Smooth muscle cell of trachea (primary cell): ENCODE measurements at places on chromosomes 1 and 21. TPM values are rescaled to one million over a fixed set of nuclear protein-coding genes. Genes with fewer than 3 reads are reported as not detected.

The MCOLN3 gene
- 5.8 and 6.1 TPM in 2 replicates for total RNA-seq

The SLC26A9 gene
- not detected in 2 replicates for total RNA-seq

The SEC16B gene
- 3.1 and 8.9 TPM in 2 replicates for total RNA-seq

The EPHA2 gene
- total RNA-seq: 4.2 and 10.1 TPM in 2 replicates

The FOXO6 gene
- total RNA-seq: not detected in 2 replicates

The NR0B2 gene
- not detected in 2 replicates for total RNA-seq

The BARHL2 gene
- not detected in 2 replicates for total RNA-seq

The ATXN7L2 gene
- 1.7 and 3.3 TPM in 2 replicates for total RNA-seq

The USP21 gene
- total RNA-seq: 10.9 and 12.6 TPM in 2 replicates

The REN gene
- total RNA-seq: 0.15 TPM in 1 of 2 replicates, not detected in the other

The FCER1G gene
- 0.58 TPM in 1 of 2 replicates, not detected in the other for total RNA-seq

The OR2AJ1 gene
- total RNA-seq: not detected in 2 replicates

The DNM3 gene
- total RNA-seq: 2.0 and 5.5 TPM in 2 replicates

The RYR2 gene
- not detected in 2 replicates for total RNA-seq

The MYBPHL gene
- not detected in 2 replicates for total RNA-seq

The DCST2 gene
- total RNA-seq: under 0.01 TPM in 1 of 2 replicates, not detected in the other

The ZYG11A gene
- total RNA-seq: 0.99 and 3.5 TPM in 2 replicates

The LCE1A gene
- not detected in 2 replicates for total RNA-seq

The AK2 gene
- total RNA-seq: 87.5 and 167 TPM in 2 replicates

The CRNN gene
- not detected in 2 replicates for total RNA-seq

The KRTAP7-1 gene
- not detected in 2 replicates for total RNA-seq

The OR2L8 gene
- total RNA-seq: not detected in 2 replicates

The VAV3 gene
- total RNA-seq: under 0.01 and 0.17 TPM in 2 replicates

The TNFAIP8L2 gene
- not detected in 2 replicates for total RNA-seq

The RCC1 gene
- total RNA-seq: 32.4 and 55.4 TPM in 2 replicates

The SDHB gene
- 97.8 and 146 TPM in 2 replicates for total RNA-seq

The ZBED6 gene
- total RNA-seq: 13.7 and 16.9 TPM in 2 replicates

The AADACL4 gene
- total RNA-seq: not detected in 2 replicates

The SAMD11 gene
- 11.1 and 12.7 TPM in 2 replicates for total RNA-seq

The NBPF4 gene
- total RNA-seq: not detected in 2 replicates

The MYCBP gene
- total RNA-seq: 3.5 and 8.3 TPM in 2 replicates

The VANGL2 gene
- total RNA-seq: under 0.01 TPM in 1 of 2 replicates, not detected in the other

The BEND5 gene
- total RNA-seq: 0.17 TPM in 1 of 2 replicates, not detected in the other

The ZNF672 gene
- total RNA-seq: 11.6 and 23.0 TPM in 2 replicates

The LCE2C gene
- total RNA-seq: not detected in 2 replicates

The SLC25A34 gene
- 0.58 and 2.6 TPM in 2 replicates for total RNA-seq
